Stimulated activated CD4-positive, alpha-beta T cell treated with anti-CD3 and anti-CD28 coated beads, Interleukin-1b, Interleukin-23, amount 100 ng/mL, for 4 hours (primary cell): ENCODE measurements at places on chromosomes 7 and 10.

- no peak for DNase-seq
Observed at GRCh38 chr10:52999258-52999657, 226.7 kb upstream of the MBL2 start.

DNA sequence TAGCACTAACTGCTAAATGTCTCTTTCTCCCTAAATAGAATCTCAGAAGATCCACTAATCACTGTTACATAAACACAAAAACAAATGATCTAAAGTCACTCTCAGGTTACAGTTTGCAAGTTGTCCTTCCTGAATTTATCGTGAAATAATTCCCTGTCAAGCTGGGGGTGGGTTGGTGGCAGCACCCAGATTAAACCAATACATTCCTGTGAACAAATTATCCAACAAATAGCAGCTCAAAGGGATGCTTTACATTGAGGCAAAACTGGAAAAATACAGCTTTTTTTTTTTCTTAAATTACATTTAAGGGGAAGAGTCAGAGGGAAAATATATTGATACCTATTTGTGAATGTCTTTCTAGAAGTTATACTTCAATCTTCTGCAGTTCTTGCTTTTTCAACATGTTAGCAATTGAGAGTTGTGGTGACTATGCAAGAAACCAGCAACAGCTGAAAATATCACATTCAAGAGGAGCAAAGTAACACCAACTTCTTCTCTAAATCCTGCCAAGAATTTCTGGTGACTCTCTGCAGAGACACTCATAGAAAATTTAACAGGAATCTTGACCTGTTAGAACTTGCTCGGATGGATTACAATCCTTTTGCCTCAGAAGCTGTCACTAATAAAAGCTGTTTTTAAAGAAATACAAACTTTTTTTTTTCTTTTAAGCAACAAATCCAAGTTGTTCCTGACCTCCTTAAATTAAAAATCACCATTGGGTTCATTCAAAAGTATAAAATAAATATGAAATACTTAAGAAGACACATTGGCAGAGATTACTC is 18.9 kb downstream of the LMOD2 start:
- DNase-seq: no peak

DNA sequence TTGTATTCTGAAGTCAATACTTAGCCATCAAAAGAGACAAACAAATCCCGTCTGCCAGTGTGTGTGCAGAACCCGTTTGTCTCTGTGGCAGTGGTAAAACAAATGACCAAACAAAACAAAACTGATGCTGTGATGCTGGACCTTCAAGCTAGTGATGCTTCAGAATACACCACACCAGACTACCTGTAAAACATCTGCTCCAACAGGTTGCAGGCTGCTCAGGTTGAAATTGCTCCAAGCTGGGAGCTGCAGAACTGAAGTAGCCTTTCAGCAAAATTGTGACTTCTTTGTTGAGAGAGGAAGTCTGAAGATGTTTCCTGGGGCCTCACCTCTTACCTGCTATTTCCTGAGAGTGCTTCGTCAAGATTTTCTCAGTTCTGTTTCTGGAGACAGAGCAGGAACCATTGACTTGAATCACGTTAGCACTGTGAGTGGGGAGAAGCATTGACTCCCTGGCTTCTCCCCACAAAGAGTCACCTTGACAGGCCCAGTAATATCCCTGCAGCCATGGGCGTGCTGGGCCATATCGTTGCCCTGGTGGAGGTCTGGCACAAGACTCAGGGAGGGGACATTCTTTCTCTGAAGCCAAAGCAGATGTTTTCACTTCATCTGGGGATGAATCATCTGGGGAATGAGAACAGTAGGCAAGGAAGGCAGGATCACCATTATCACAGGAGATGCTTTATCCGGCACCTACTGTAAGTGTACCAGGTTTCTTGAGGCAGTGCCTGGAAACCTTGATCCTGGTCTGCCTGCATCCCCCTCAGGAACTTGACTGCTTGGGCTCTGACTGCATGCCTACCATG is 80.2 kb downstream of the RBM20 start:
- DNase-seq: no peak

GRCh38 chr7:38105874-38106483 is 72.1 kb upstream of the STARD3NL start:
- no peak for DNase-seq

DNA sequence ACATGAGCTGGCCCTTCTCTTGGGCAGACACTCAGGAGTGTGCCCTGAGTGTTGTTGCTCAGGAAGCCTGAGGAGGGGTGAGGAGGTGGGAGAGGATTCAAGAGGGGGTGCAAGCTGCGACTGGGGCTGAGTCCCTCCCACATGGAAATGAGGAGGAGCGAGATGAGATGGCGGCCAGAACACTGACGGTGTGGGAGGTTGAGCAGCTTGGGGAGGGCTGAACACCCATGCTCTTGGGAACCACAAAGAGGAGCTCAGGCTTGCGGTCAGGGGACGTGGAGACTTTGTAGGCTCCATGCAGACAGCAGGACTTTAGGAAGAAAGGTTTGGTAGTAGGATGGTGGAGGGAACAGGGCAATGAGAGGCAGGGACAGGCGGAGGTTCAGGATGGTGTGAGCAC is 163.2 kb upstream of the SHH start:
- DNase-seq: no peak

DNA sequence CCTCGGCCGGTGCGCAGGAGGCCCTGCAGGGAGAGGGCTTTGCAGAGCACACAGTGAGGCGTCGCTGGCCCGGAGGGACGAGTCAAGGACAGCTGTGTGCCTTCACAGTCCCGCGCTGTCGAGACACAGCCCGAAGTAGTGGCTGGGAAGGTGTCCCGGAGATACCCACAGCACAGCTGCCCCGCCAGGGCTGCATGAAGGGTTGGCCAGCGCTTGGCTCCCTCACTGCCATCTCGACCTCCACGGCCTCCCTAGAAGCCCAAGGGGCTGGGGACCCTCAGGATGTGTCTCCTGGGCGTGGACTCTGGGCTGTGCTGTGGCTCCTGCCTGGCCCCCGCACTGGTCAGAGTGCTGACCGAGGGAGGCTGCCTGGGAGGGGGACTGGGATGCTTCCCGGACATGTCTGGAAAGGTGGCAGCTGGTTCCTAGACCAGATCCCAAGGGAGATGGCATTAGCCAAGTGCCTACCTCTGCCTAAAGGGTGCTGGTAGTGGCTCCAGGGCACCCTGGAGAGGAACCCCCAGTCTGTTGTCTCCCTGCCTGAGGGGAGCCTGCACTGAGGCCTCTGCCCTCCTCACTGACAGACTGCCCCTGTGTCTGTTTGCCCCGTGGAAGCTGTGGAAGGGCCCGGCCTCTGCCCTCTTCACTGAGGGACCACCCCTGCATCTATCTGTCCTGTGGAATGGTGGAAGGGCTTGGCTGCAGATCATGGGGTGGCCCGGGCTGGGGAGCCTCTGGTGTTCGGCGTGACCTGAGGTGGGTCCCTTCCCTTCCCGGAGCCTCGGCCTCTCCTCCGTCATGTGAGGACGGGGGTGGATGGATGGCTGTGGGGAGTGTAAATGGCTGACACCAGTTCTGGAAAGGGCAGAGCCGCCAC is 5.8 kb downstream of the ELFN1 start:
- no peak for DNase-seq

- no peak for DNase-seq
Observed at GRCh38 chr10:102745157-102745556, 1.4 kb downstream of the WBP1L start.

- no peak for DNase-seq
Observed at GRCh38 chr10:123062726-123063125, 53.9 kb downstream of the ACADSB start.

GRCh38 chr7:151694828-151695580 is 175.3 kb upstream of the RHEB start:
- DNase-seq: no peak

GRCh38 chr10:72241691-72242252 is 25.7 kb upstream of the ASCC1 start:
- DNase-seq: no peak

DNA sequence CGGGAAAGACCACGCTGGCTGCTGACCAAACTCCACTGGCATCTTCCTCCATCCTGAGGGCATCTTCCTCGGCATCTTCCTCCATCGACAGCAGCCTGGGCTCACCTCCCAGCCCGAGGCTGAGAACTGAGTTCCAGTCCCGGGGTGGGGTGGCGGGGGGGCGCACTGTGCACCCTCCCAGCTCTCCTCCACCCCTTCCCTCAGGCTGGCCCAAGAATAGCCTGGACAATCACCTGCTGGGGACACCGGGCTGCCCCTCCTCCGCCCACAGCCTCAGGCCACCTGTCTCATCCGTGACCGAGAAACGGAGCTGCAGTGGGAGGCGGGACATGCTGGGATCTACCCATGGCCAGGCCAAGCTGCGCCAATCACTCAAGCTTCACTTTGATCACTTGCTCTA is 37.2 kb downstream of the DIP2C start:
- no peak for DNase-seq

GRCh38 chr7:81280531-81280930 is 361.7 kb upstream of the SEMA3C start:
- no peak for DNase-seq

DNA sequence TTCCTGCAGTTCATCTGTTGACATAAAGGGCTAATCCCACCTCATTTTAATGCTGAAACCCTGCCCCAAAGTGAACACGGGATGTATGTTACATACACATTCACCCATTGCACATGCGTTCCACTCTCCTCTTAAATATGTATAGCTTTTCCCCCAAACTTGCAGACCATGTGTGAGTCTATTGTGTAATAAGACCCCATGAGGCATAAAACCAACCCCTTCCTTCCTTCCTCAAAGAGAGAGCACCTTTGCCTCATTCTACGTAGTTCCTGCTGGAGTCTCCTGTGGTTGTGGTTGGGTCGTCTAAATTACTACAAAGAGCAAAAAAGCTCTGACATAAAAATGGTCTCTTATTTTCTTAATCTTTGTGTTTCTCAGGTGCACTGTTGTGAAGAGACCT is 345.7 kb upstream of the KLF6 start:
- DNase-seq: no peak

DNA sequence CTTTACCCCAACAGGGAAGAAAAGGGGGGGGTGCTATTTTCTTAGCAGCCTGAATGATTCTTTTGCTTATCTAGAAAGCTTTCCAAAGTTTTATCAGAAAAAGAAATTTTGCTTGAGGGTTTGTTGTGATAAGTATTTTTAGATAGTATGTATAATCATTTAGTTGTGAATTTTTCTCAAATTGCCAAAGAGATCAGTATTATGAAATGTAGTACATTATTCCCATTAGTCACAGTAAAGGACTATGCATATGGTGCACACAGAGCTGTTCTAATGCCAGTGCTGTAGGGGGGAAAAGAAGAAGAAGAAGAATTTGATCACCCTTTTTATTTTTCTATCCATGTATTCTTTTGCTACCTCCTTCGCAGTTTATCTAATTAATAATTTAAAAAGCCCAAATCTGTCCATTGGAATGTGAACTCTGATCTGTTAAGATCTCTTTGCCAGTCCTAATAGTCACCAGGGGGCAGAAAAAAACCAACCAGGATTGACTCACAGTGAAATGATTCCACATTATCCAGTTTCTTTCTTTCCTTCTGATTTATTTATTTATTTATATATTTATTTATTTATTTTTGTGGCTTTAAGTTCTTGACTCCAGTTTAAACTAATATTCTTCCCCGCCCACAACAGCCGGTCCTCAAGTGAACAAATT is 4.7 kb downstream of the RBM20 start:
- DNase-seq: no peak

- DNase-seq: no peak
Observed at GRCh38 chr10:124325633-124325914, 93.1 kb downstream of the OAT start.

- DNase-seq: no peak
Observed at GRCh38 chr10:11670381-11670780, 58.9 kb upstream of the USP6NL start.

DNA sequence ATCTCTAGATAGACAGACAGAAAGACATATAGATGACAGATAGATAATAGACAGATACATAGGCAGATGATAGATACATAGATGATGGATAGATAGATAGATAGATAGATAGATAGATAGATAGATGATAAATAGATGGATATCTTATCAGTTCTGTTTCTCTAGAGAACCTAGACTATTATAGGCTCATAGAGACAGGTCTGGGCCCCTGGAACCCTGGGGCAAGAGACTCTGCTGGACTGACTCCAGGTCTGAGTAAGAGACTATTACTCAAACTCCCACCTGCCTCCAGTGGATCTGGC is 58.3 kb downstream of the FRMPD2 start:
- no peak for DNase-seq

GRCh38 chr10:75935650-75936400 is 504.4 kb downstream of the LRMDA start:
- DNase-seq: no peak

- no peak for DNase-seq
Observed at GRCh38 chr10:73819513-73820093, 8.2 kb upstream of the NDST2 start.

GRCh38 chr10:17904564-17904963 is 47.2 kb upstream of the SLC39A12 start:
- no peak for DNase-seq

- DNase-seq: no peak
Observed at GRCh38 chr7:25311346-25311745, 83.1 kb upstream of the NPVF start.

DNA sequence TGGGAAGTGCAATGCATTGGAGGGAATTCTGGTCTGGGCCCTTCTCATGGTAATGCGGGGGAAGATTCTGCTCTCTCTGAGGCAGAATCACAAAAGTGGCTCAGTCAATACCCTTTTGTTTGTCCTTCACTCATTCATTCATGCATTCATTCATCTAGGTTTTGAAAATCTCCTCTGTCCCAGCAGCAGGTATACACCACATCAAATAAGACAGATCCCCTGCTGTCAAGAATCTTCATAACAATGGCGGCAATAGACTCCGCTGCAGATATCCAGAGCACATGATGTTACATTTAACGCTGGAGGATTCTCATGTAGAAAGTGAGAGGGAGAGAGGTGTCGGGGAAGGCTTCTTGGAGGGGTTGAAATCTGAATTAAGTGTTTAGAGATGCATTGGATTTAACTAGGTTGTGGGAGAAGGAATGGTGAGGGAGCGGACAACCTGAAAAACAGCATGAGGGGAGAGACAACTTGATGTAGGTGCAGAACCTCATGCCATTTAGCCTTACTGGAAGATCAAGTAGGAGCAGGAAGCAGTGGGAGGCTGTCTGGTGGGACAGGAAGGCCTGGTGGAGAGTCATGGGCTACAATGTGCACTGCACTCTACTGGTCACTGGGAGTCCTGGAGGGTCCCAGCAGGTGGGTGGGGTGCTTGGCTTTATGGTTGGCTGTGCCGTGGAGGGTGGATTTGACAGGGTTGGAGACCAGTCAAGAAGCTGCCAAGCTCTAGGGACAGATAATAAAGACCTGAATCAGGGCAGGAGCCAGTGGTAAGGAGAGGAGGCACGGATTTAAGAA is 5.2 kb upstream of the FAM180A start:
- no peak for DNase-seq

DNA sequence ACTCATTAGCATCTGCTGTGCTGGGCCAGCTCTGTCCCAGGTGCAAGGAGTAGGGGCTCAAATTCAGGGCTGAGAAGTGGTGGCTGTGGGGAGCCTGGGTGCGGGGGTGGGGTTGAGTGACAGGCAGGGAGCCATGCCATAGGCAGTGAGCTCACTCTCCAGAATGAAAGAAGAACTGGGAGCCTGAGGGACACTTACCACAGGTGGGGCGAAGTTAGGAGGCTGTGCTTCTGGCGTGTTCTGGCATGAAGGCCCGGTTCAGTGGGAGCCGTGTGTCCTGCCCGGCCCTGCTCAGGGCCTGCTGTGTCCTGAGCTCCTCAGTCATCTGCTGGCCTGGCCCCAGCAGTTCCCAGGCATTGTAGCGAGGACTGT is 62.5 kb downstream of the MKI67 start:
- DNase-seq: no peak

- DNase-seq: no peak
Observed at GRCh38 chr10:7560519-7560918, 106.2 kb downstream of the ITIH5 start.

- DNase-seq: no peak
Observed at GRCh38 chr7:92641921-92642511, 51.8 kb upstream of the FAM133B start.
